ENCODE measurements at places on chromosomes 12 and 14. TPM values are rescaled to one million over a fixed set of nuclear protein-coding genes. Genes with fewer than 3 reads are reported as not detected.

Gene CNTN1
- total RNA-seq = 16.9 TPM

- H3K36me3 ChIP-seq = peaks cover 10% of the 10 kb centered on the region
- H3K4me1 ChIP-seq = peaks cover 19% of the 10 kb centered on the region
- no peak for DNase-seq
- peak overlapping the region; percentile 23 for H3K27ac ChIP-seq
- no peaks in the 10 kb centered on the region for H3K27me3 ChIP-seq
Observed at GRCh38 chr12:28248555-28249145, 58.4 kb downstream of the CCDC91 start.

Gene LTB4R2
- 12.9 TPM for total RNA-seq

Gene ZNF664
- total RNA-seq = 58.9 TPM

DNA sequence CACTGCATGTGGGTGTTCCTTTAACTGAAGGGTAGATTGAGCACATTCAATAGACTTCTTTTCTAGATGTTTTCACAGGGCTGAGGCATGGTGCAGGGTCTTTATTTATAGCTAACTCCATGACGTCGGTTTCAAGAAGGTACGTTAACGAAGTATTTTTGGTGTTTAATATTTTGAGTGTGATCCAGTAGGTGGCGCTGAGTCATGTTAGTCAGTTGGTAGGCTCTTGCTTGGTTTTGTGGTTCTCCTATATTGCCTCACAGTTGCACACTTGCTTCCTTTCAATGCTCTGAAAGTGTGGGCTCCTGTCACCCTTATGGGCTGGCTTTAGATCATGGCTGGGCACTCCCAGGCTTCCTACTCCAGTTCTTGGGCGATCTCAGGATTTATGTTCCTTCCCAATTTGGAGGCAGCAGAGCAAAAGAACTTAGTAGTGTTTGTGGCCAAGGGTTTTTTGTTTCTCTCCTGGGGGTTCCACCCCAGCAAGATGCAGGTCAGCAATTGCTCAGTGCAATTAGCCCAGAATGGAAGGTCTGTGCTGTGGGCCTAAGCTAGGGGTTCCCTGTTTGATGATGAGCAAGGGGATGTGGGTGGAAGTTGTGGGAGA lies 471.6 kb upstream of the FOXG1 start:
- peaks cover 11% of the 10 kb centered on the region for H3K4me1 ChIP-seq
- H3K27ac ChIP-seq = no peak overlapping the region
- H3K36me3 ChIP-seq = peaks cover 7% of the 10 kb centered on the region
- no peak for DNase-seq
- H3K27me3 ChIP-seq = peaks cover 5% of the 10 kb centered on the region

- H3K27ac ChIP-seq = no peak overlapping the region
- peak; percentile 60 for DNase-seq
- H3K4me1 ChIP-seq = peaks cover 21% of the 10 kb centered on the region
Observed at GRCh38 chr14:103123634-103124500, 606 bp downstream of the TNFAIP2 start.

- H3K27me3 ChIP-seq = peaks cover 32% of the 10 kb centered on the region
- H3K4me1 ChIP-seq = no peaks in the 10 kb centered on the region
- H3K27ac ChIP-seq = no peak overlapping the region
- H3K36me3 ChIP-seq = no peaks in the 10 kb centered on the region
- DNase-seq = no peak
- H3K4me3 ChIP-seq = no peak overlapping the region
Observed at GRCh38 chr12:132262256-132263060, 66.9 kb downstream of the GALNT9 start.

DNA sequence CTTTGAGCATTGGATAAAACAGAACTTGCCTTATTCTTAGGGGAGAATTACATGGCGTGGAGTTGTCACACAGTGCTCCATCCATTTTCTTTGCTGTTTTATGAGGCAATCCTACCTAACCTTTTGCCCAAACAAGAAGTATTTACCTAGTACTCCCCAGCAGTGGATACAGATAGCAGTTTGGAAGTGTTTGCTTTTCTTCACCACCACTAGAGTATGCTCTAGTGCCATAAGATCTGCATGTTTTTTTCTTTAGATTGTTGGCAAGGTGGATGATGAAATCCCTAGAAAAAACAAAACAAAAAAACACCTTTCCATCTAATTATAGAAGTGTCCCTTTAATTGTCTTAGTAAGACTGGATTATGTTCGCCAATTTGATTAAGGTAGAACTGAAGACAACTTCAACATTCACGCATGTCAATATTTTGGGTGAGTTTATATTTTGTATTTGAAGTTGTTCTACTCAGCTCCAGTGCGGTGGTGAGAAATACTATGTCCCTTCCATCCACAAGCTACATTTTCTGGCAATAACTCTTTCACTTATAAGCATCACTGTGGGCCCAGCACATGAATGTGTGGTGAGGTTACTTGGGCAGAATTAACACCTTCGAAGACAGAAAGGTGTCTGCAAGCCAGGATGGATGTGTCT lies 23.6 kb upstream of the TMEM260 start:
- no peaks in the 10 kb centered on the region for H3K36me3 ChIP-seq
- H3K27me3 ChIP-seq = no peaks in the 10 kb centered on the region
- H3K27ac ChIP-seq = 0 out of 2 replicates have a peak overlapping the region, but pooled peaks have one; percentile 42
- DNase-seq = no peak
- H3K4me1 ChIP-seq = peaks cover 13% of the 10 kb centered on the region

- peaks cover 50% of the 10 kb centered on the region for H3K36me3 ChIP-seq
- no peak overlapping the region for H3K4me3 ChIP-seq
- peak overlapping the region; percentile 34 for H3K27ac ChIP-seq
- peaks cover 25% of the 10 kb centered on the region for H3K4me1 ChIP-seq
- peak; percentile 73 for DNase-seq
Observed at GRCh38 chr12:6355491-6356373, 13.9 kb upstream of the TNFRSF1A start.

DNA sequence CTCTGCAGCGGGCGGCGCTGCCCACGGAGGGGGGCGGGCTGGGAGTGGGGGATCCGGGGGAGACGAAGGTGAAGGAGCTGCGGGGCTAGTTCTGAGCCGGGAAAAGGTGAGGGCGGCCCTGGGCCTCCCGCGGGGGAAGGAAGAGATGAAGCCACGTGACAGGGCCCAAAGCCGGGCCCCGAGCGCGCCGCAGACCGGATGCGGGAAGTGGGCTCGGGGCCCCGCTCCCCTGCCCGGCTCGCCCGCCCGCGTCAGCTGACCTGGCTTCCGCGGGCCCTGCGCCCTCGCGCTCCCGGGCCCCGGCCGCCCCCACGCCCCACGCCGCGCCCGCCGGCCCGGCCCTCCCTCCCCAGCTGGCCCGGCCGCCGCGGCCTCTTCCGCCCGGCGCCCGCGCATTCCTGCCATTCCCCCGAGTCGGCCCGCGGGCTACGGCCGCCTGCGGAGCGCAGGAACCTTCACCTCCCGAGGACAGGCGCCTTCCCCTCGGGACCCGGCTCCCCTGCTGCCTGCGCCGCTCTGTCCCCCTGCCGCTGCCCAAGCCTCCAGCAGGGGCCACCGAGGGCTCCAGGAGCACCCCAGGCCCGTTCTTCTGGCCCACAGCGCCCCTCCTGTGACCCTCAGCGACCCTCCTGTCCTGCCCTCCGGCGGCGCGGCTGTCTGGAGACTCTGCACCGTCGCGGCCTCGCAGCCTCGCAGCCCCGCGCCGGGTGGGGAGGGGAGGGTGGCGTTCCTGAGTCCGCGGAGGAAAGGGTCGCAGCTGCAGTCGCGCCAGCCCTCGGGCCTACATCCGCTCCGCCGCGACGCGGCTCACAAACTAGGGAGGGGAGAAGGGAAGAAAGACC lies 20.4 kb downstream of the NINJ2 start:
- H3K36me3 ChIP-seq = no peaks in the 10 kb centered on the region
- peak; percentile 71 for DNase-seq
- H3K4me1 ChIP-seq = peaks cover 7% of the 10 kb centered on the region
- no peak overlapping the region for H3K27ac ChIP-seq
- no peaks in the 10 kb centered on the region for H3K27me3 ChIP-seq

GRCh38 chr12:54321363-54321762 lies 3.6 kb upstream of the COPZ1 start:
- peaks cover 4% of the 10 kb centered on the region for H3K4me1 ChIP-seq
- no peak overlapping the region for H3K4me3 ChIP-seq
- DNase-seq = no peak
- H3K27me3 ChIP-seq = peaks cover 3% of the 10 kb centered on the region
- no peaks in the 10 kb centered on the region for H3K36me3 ChIP-seq

All from WTC11 (cell line).